Fibroblast of upper back skin (primary cell): ENCODE measurements at places on chromosomes 13 and 19.

GRCh38 chr19:30717381-30717780, 345.2 kb downstream of the ZNF536 start:
- DNase-seq, result no peak

- no peak for DNase-seq
These were observed 40.5 kb upstream of the TPM4 start for GRCh38 chr19:16035601-16036297.

DNA sequence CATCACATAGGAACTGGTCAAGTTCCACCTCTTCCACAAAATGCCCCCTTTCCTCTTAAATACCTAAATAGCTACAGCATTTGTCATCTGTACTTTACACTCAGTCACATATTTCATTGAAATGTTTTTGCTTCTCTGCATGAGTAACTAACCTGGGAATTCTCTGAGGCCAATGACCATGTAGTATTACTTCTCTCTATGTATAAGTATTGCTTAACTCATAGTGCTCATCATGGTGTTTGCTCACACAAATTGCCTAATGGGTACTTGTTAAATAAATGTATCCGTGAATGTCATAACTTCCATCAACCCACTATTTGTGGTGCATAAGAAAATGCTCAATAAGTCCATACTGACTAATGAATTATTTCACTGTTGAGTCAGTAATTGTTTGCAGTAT, 115.5 kb downstream of the FGF14 start:
- peak; percentile 82 for DNase-seq

DNA sequence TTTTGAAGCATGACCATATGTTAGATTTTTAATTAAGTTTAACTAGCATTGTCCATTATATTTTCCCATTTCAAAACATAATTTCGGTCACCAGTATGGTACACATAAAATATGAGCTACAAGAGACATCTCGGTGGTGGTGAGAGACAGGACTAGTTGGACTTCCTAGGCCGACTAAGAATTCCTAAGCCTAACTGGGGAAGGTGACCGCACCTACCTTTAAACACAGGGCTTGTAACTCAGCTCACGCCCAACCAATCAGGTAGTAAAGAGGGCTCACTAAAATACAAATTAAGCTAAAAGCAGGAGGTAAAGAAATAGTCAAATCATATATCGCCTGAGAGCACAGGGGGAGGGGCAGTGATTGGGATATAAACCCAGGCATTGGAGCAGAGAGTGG, 22.9 kb downstream of the DNAJC15 start:
- DNase-seq, result no peak

GRCh38 chr13:48159826-48160225, 64.9 kb upstream of the MED4 start:
- no peak for DNase-seq

DNA sequence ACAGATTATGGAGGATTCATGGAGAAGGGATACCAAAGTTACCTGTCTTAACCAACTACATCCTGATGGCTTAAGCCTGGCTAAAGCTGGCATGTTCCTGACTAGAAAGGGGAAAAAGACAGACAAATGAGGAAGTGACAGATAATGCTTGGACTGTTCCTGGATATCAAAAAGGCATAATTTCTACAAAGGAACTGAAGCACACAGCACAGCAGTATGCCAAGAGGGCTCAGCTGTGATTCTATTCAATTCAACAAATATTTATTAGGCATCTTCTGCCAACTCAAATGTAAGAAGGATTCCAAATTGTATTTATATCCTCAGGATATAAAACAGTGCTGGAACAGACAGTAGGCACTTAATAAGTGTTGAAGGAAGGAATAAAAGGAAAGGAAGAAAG, 59.5 kb downstream of the KLF12 start:
- peak; percentile 42 for DNase-seq

DNA sequence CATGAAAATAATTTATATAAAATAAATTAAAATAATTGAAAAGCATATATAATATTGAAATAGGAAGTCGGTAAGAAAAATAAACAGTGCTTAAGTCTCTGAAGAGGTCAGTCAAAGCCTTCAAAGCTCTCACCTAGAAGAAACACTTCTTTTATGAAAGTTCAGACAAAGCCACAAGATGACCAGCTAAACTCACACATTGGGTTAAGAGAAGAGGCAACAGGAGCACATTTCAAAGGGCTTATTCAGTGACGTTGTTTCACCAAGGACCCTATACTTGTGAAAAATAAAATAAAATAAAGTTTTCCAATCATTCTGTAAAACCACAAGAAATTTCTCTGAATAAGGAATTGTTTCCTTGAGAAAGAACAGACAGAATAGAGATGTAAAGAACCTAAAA, 2.5 kb upstream of the ITM2B start:
- no peak for DNase-seq

GRCh38 chr13:85108356-85108755, 690.9 kb downstream of the SLITRK6 start:
- no peak for DNase-seq

- no peak for DNase-seq
These were observed 1.4 kb downstream of the PLPP2 start for GRCh38 chr19:289651-290371.

GRCh38 chr19:7456964-7457541, 31.8 kb downstream of the PEX11G start:
- DNase-seq, result no peak

GRCh38 chr19:45763691-45764294, 5.3 kb downstream of the SIX5 start:
- no peak for DNase-seq

GRCh38 chr19:4057931-4058692, 8.6 kb downstream of the ZBTB7A start:
- peak; percentile 69 for DNase-seq

GRCh38 chr13:72653506-72653905, 73.9 kb downstream of the MZT1 start:
- DNase-seq, result no peak

- DNase-seq, result no peak
These were observed 69.1 kb downstream of the FNDC3A start for GRCh38 chr13:49044836-49045235.

GRCh38 chr19:35736913-35737886, 5.1 kb downstream of the IGFLR1 start:
- DNase-seq, result no peak

- no peak for DNase-seq
These were observed 3.2 kb downstream of the PRAM1 start for GRCh38 chr19:8499048-8499833.
